ENCODE measurements at places on chromosomes 6 and 20.

DNA sequence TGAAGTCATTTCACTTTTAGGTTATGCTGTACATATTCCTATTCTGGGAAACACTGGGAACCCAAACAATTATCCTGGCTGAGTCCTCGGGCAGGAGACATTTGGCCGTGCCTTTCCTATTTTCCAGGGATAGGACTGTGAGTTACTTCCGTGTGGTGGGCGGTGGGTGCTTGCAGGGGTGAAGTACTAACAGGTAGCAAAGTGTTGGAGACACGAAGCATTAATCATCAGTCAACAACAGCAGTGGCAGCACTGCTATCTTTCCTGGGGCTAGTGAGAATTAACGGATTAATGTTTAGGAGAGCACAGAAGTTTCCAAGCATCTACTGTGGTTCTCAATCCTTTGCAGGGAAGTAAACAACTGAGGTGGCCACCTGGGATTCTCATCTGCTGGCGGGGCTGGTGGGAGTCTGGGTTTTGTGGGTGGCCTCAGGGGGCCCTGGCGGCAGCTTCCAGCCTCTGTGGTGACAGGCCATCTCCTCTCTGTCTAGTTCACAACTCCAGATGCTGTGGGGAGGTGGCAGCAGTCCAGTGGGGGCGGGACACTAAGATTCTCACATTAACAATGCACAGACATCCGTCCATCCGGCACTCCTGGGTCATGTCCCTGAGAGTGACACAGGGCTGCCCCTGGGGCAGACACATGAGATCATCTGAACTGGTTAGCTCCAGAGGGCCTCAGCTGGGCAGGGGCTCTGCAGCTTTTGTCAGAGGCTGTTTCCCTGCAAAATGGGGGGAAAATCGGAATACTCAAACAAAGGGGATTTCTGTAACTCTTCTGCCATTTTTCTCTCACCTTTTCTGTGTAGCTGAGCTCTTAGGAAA, 90.9 kb downstream of the GJA10 start:
- DNase-seq = no peak

DNA sequence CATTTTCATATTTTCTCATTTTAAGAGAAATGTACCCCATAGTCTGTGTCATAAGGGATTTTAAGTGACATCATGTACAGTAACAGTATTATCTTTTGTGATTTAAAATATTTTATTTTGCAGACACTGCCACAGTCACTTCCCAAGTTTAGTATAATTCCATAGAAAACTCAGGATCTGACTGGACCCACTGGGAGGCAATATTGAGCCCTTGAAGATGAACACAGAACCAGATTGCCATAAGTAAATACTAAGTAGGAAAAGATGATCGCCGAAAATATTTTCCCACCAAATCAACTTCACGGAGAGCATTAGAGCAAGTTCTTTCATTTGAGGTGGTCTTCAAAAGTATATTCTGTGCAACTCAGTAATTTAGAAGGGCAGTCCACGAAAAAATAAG, 17.6 kb upstream of the PKHD1 start:
- no peak for DNase-seq

- DNase-seq = no peak
Measured at GRCh38 chr6:22598339-22598738, 29.0 kb downstream of the HDGFL1 start.

- DNase-seq = no peak
Measured at GRCh38 chr6:66226109-66226508, 519.1 kb upstream of the EYS start.

DNA sequence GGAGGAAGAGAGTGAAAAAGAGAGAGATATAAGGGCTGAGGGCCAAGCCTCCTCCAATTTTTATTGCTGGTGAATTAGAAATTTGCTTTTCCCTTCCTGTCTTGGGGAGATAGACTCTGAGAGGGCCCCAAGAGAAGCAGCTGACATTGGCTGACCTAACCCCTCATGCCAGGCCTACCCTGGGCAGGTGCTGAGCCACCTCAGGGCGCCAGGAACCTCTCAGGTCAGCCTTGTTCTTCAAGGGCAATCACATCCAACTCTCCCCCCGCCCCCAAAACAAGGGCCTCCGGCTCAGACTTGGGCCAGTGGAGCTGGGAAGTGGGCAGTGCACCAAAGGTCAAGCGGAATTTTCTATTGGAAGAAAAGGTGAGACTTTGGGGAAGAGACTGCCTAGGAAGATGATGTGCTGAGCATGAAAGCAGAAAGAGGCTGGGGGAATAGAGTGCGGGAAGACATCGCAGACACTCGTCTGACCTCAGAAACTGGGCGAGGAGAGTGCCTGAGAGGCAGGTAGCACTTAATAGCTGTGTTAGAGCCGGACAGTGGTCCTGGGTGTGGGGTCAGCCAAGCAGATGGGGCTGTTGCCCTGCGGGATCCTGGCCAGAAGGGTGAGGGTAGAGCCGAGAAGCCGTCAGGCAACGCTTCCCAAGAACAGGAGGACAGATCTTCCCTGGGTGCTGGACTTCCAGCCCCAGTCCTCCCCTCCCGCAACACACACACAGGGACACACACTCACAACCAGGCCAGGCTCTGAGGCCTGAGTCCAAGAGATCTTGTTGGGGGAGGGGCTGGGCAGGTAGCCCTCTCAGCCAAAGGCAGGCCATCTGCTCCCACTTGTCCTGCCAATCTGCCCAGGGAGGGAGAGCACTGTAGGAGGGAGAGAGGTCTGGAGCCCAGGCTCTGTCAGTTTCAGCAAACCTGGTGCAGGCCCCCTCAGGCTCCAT, 3.7 kb upstream of the FASTKD5 start:
- DNase-seq = no peak

- no peak for DNase-seq
Measured at GRCh38 chr6:120304223-120304622, 954.7 kb upstream of the MAN1A1 start.

DNA sequence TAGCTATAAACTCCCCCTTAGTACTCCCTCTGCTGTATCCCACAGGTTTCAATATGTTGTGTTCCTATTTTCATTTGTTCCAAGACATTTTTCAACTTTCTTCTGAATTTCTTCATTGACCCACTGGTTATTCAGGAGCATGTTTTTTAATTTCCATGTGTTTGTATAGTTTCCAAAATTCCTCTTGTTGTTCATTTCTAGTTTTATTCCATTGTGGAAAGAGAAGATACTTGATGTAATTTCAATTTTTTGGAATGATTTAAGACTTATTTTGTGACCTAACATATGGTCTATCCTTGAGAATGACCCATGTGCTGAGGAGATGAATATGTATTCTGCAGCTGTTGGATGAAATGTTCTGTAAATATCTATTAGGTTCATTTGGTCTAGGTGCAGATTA, 497.2 kb downstream of the BCKDHB start:
- no peak for DNase-seq

DNA sequence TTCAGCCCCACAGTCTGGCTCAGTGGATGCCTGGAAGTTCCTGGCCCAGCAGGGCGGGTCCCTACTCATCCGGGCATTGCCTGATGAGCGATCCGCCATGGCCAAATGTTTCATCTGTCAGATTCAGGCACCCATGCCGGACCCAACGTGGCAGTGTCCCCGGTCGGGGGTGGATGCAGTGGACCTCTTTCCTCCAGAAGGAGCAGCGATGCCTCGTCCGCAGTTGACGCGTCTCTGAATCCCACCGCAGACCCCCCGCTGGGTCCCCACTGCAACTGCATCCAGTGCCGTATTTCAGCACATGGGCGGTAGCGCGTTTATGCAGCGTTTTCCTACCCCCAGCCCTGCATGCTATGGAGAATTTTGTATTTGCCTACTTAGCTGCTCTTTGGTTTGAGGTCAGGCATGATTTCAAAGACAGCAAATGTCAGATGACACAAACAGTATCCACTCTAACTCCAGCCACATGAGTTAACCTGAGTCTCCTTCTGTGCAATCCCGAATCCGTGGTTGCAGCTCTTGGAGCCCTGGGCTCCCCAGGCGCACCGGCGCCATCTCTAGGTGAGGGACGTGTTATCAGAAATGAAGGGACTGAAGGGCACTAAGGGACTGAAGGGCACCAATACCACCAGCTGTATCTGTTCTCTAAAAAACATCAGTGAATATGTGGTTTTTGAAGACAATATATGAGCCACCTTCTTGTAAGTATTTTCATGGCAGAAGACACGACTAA, 72.6 kb upstream of the THBS2 start:
- no peak for DNase-seq

GRCh38 chr6:157045831-157046454, 268.8 kb downstream of the ARID1B start:
- no peak for DNase-seq

GRCh38 chr6:106397431-106397830, 36.9 kb downstream of the CRYBG1 start:
- DNase-seq = no peak

- DNase-seq = no peak
Measured at GRCh38 chr20:40449144-40449690, 239.8 kb downstream of the MAFB start.

GRCh38 chr6:44795326-44795725, 407.8 kb downstream of the CDC5L start:
- DNase-seq = no peak

GRCh38 chr6:40413239-40413638, 173.9 kb downstream of the LRFN2 start:
- DNase-seq = no peak

DNA sequence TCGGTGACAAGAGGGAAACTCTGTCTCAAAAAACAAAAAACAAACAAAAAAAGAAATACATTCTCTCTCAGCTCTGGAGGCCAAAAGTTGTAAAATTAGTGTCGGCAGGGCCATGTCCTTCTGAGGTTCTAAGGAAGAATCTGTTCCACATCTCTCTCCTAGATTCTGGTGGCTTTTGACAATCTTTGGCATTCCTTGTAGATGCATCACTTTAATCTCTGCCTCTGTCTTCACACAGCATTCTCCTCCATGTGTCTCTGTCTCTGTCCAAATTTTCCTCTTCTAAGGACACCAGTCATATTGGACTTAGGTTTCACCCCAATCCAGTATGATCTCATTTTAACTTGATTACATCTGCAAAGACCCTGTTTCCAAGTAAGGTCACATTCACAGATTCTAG, 9.1 kb downstream of the PPP2R5D start:
- DNase-seq = no peak

DNA sequence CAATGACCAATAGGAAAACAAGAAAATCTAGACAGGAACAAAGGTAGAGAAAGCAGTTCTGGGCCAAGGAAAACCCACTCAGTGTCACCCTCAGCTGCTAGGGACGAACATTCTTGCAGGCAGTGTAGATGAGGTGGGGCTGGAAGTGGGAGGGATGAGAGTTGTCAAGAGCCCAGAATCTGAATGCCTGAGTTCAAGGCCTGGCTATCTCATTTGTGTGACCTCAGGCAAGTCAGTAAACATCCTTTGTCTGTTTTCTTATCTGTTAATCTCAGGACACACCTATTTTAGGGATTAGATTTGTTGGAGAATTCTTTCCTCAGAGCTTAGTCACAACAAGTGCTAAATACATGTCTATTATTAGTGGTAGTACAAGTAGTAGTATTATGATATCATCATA, 50.9 kb upstream of the KIF16B start:
- no peak for DNase-seq

DNA sequence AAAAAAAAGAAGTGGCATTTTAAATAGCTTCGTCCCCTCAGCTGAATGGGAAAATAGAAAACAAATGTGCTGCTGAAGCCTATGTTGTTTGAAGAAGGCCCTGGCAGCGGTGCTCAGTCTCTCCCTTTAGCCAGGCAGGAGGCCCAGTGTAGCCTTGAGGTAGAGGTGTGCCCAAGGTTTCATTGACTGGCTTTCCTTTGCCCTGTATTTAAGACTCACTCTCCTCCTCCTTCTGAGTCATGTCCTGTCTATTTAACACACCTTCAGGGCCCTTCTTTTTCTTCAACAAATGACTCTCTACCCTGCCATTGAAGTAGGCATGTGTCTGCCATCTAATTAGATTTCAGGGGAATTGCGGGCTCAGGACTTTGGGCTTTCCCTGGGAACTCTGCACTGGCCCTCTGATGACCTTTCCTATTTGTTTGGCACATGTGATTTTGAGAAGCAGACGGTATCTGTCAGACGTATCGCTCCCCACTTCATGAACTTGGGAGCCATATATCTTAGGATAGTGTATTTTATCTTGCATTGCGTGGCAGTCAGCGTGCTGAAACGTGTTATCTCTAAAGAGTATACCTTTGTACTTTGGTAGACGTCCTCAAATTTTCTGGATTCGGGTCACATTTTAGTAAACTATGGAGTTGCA, 4.3 kb downstream of the TJAP1 start:
- no peak for DNase-seq

DNA sequence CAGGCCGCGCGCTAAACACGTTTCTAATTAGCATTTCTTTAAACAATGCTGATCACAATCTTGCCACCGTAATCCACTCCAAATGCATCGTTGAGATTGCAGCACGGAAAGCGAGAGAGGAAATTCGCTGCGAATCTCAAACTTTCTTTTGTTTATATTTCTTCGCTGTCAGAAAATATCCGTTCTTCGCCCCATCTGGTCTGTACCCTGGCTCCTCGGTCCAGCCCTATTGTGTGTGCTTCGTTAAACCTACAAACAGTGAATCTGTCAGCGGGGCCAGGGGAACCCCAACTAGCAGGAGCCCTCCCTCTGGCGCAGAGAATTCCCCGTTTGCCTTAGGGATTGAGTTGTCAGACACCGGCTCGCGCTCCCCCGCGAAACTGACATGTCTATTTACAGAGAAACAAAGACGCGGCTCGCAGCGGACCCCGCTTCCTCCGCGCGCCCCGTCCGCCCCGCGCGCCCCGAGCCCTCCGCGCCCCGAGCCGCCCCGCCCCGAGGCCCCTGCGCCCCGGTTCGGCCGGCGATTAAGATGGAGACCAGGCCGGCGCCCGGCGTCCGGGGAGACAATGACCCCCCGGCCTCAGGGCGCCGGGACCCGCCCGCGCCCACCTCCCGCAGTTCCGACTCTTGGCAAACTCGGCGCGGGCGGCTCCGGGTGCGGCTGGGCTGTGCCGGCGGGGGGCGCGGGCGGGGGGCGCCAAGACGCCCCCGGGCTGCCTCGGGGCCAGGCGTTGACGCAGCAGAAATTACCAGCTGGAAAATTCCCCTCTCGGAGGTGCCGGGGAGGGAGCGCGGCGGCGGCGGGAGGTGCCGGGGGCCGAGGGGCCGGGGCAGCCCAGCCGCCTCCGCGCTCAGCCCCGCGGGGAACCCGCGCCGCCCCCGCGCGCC, 874 bp downstream of the ZBTB46 start:
- DNase-seq = no peak

DNA sequence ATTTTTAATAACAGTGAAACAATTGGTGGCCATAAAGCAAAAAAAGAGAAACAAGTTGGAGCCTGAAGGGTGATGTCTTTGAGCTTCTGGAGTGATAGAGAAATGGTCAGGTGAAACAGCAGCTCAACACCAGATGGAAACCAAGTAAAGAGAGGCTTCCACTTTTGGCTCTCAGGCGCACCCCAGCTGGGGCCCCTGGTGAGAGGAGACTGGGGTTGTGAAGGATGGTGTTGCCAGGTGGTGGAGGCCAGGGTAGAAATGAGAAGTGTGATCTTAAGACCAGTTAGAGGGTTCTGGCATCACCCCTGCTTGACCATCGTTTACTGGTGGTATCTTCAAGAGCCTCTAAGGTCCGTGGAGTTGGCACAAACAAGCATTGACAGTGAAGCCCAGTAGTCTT, 126.0 kb upstream of the AKIRIN2 start:
- no peak for DNase-seq

DNA sequence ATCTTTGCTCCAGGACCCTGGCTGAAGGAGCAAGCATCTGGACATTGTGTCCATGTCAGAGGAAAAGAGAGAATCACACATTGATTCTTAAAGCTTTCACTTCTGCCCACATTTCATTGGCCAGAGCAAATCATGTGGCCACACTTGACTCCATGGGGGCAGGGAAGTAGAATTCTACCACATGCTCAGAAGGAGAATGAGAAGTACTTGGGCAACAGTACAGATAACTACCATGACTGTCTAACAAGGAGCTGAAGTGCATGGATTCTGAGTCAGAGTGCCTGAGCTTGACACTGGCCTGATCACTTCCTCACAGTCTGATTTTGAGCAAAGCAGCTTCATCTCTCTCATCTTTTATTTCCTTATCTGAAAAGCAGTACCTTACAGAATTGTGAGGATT, 38.6 kb downstream of the GHRH start:
- no peak for DNase-seq
